ENCODE measurements at places on chromosomes 6 and 20.

DNA sequence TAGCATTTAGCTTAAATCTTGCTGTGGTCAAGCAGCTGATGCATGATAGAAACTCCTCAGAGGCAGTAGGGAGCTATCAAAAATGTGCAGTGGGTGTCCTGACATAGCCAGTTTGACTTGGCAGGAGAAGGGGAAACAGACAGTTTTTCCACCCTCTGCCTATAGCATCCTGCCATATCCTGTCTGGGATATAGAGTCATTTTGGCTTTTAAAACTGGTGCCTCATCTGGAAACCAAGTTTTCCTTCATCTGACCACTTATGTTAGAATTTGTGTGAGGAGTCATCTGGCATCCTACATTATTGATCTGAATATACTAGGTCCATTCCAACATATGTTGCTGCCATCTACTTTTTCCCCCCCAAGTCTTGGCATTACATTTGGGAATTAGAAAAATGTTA lies 284.1 kb downstream of the CD109 start:
- DNase-seq, result no peak

- no peak for DNase-seq
Measured at GRCh38 chr6:17169291-17169690, 67.4 kb downstream of the STMND1 start.

- no peak for DNase-seq
Measured at GRCh38 chr20:38191654-38192053, 26.6 kb upstream of the TGM2 start.

DNA sequence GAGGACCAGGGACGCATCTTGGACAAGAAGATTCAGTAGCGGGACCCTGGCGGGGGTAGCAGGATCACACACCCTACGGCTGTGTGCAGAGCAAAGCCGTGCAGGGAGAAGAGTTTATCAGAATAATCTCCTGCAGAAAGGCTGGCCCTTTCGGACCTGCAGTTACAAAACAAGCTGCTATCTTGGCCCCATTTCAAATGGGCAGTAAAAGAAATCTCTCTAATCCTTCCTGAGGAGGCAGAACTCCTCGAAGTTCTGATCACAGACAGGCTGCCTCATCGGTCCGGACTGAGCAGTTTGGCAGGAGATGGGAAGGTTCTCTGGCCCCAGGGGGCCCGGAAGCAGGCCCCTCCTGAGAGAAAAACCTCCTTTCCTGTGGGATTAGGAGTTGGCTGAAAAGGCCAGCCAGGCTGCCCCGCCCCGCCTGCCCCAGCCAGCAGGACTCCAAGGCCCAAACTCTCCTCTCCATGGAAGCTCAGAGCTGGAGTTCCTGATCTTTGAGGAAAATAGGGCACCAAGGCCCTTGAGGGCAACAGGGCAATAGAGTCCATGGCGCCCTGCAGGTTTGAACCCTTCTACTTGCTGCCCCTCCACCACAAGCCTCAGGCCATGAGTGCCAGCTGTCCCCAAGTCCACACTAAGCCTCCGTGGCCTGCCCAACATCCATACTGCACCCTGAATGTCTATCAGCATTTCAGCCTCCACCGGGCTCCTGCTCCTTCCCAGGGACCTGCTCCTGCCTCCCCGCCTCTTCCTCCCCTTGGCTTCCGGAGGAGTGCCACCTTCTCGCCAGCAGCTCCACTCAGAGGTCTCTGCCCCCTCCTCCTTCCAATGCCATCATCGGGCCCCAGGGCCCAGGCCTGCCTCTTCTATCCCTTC lies 141.3 kb downstream of the PREX1 start:
- no peak for DNase-seq

DNA sequence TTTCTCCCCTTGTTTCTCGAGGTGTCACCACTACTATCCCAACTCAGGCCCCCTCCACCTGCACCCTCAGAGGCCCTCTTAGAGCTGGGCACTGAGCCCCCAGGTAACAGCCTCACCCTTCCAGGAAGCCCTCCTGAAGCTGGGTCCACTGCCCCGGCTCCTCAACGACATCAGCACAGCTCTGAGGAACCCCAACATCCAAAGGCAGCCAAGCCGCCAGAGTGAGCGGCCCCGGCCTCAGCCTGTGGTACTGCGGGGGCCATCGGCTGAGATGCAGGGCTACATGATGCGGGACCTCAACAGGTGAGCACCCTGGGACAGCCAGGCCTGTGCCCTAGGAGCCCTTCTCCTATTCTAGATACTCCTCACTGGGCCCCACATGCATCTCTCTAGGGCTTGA lies 12.9 kb upstream of the ZBTB9 start:
- no peak for DNase-seq

GRCh38 chr20:62611012-62611411 lies 31.3 kb upstream of the SLCO4A1 start:
- DNase-seq, result no peak

DNA sequence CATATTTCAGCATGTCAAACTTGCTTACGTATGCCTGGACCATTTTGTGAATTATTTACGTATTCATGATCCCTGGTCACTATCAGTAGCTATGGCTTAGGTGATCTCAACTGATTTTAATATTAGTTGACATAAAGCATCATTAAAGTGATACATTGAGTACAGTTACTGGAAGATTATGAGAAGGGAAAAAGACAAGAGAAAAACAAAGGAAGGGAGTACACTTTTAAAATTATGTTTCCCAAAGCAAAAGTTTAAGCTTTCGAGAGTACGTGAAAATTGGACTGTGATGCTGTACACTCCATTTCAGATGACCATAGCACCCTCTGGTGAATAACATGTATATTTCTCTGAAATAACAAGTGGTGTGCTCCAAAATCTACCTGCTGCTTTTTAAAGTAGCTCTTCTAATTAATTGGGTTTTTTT lies 215.0 kb upstream of the HSF2 start:
- no peak for DNase-seq

- no peak for DNase-seq
Measured at GRCh38 chr6:40176152-40176551, 241.9 kb upstream of the MOCS1 start.

- DNase-seq, result no peak
Measured at GRCh38 chr6:130937942-130938604, 110.9 kb downstream of the SMLR1 start.

- no peak for DNase-seq
Measured at GRCh38 chr6:90790058-90790457, 203.2 kb upstream of the MAP3K7 start.

DNA sequence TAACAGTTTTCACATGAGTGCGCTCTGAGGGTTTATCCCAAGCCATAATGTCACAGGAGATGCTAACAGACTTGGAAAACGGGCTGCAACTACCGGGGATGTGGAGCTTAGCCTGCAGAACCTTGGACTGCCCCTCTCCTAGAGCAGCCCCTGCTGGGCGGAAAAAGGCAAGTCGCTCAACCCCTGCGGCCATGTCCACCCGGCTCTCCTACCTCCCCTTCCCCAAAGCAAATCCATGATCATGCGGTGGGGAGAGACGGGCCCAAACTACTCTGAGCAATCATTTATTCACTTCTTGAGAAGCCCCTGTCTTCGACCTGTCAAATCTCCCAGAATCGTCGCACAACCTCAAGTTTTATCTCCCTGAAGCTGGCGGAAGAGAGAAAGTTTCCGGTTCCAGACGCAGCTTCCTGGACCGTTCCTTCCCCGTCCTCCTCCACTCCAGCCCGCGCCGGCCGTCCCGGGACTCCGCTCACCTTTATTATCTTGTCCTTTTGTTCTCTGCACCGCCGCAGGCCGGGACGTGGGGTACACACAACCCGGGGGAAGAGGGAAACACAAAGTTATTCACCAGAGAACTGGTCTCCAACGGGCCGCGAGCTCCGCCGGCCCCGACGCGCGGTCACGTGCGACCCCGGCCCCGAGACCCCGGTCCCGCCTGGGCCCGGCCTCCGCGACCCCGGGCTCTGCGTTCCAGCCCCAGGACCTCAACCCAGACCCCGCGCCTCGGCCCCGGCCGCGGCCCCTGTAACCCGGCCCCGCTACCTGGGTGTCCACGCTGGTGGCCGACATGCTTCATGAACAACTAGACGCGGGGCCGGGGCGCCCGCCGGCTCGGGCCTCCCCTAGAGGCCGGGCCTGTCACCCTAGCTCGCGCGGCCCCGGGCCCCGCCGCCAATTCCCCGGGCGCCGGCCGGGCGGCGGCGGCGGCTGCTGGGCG lies 560 bp downstream of the YTHDF1 start:
- no peak for DNase-seq

- no peak for DNase-seq
Measured at GRCh38 chr6:109483735-109484057, 677 bp upstream of the ZBTB24 start.

GRCh38 chr6:79189760-79190350 lies 44.6 kb downstream of the HMGN3 start:
- DNase-seq, result no peak

DNA sequence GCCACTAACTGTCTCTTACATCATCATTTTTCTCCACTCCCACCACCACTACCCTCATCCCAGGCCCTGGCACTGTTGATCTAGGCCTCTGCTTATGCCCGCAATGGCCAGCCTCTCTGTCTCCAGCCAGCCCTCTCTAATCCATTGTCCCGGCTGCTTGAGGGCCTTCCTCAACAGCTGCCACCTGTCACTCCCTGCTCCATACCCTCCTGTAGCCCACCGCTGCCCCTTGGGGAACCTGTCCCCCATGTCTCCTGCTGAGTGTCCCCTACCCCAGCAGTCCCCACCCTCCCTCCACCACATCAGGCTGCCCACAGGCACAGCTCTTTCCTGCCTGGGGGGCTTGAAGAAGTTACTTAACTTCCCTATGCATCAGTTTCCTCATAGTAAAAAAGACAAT lies 13.4 kb downstream of the TEAD3 start:
- no peak for DNase-seq

DNA sequence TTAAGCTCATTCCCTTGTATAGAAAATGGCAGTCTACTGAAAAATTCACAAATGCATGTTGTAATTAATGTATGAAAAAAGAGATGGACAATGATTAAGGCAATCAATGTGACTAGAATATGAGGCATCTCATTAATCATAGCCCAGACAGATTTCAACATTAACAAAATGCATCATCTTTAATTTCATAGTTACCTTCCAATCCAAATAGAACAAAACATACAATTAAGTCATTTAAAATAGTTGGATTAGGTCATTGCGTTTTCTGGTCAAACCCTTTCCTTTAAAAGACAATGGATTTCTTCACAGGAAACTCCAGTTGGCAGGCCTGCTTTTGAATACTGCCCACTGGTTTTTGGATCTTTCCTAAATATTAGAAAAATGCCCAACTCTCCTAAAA lies 203.9 kb downstream of the HAO1 start:
- DNase-seq, result no peak

DNA sequence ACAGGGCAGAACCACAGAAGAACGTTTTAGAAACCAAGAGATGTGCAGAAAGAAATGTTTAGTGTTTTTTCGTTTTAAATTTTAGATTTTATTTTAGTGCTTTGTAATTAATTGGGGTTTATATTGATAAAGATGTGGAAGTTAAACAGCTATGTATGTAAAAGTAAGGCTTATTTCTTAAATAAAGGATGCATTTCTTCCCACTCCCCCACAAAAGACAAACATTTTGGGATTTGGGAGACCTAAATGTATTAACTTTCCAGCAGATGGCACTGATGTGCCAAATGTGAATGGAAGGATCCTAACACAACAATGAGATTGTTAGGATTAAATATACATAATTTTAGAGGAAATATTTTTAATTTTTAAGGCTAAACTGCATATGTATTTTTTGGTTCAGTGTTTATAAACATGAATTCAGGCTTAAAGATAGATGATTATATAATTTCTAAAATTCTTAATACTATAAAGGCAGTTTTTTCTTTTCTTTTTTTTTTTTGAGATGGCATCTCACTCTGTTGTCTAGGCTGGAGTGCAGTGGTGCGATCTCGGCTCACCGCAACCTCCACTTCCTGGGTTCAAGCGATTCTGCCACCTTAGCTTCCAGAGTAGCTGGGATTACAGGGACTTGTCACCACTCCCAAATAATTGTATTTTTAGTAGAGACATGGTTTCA lies 12.0 kb downstream of the PFDN4 start:
- DNase-seq, result no peak

DNA sequence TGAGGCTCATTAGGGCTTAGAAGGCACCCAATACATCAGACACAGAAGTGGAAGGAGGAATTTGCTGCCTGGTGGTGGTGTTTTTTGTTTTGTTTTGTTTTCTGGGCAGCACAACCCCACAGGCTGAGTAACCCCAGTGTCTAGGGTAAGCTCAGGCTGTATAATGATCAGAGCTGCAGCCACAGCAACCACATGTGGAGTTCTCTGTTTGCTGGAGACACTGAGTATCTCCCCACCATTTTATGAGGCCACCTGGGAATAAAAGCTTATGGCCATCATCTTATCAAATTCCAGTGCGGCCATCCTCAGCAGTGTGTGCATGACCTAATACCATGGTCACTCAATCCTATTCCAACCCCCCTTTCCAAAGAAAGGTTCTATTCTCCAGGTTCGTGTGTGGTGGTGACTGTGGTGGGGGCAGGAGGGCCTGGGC lies 3.4 kb upstream of the DLL1 start:
- no peak for DNase-seq

- DNase-seq, result no peak
Measured at GRCh38 chr6:111730864-111731263, 125.2 kb upstream of the TRAF3IP2 start.

GRCh38 chr6:108421366-108421765 lies 126.5 kb downstream of the AFG1L start:
- DNase-seq, result no peak

DNA sequence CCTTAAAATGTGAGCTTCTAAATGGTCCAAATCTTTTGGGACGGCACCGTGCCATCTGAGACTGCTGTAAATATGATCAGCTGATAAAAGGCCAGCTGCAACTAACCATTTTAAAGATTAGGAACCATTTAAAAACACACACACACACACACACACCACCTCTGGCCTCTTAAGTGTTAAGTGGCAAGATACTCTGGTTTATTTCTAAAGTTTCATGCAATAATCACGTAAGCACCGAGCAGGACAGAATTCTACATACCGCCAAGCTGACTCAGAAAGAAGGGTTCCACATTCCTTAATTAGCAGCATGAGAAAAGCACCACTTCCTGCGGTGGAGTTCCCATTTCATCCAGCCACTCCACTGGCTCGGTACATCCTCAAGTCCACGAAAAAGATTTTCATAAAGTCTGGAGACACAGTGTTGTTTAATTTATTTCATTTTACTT lies 17.8 kb upstream of the ZNF217 start:
- no peak for DNase-seq

DNA sequence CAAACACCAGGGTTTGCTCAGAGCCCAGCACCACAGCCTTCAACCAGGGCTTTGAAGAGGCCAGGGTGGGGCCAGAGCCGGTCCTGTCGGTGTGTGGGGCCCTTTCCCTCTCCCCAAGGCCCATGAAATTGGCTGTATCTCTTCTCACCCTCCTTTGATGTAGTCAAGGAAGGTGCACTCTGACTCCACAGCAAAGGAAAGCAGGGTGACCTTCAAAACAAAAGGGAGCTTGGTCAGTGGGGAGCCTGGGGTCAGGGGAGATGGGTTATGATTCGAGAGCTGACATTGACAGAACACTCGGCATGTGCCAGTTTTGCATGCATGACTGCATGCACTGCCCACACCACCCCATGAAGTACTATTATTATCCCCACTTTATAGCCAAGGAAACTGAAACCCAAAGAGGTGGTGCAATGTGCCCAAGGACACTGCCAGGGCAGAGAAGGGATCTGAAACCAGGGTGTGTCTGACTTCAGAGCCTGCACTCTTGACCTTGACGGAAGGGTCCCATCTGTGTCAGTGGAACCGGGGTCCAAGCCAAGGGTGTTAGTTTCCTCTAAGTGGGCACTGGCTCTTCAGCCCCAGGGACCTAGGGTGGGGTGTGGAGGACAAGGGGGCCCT lies 55.4 kb downstream of the RAB44 start:
- DNase-seq, result no peak

All from esophagus squamous epithelium (tissue), 5 donors.